ENCODE measurements at places on chromosomes 1 and 21. TPM values are rescaled to one million over a fixed set of nuclear protein-coding genes. Genes with fewer than 3 reads are reported as not detected.

DNA sequence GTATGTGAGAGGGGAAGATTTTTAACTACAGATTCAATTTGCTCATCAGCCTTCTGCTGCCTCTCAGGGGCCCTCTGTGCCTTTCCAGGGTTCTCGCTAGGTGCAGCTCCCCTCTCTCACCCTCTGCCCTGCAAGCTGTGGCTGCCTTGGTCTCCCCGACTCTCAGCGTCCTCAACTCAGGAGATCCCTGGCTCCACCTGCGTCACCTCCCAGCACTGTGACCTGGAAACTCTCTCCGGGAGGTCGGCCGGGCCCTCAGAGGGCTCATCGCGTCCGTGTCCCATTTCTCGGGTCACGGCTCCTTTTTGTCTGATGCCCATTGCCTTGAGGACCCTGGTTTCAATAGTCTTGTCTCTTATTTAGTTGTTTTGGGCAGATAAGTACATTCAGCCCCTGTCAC, 63.5 kb upstream of the ADARB1 start:
- H3K4me1 ChIP-seq: no peaks in the 10 kb centered on the region
- no peak overlapping the region for H3K27ac ChIP-seq

Gene NUP210L
- total RNA-seq: 0.07 TPM

DNA sequence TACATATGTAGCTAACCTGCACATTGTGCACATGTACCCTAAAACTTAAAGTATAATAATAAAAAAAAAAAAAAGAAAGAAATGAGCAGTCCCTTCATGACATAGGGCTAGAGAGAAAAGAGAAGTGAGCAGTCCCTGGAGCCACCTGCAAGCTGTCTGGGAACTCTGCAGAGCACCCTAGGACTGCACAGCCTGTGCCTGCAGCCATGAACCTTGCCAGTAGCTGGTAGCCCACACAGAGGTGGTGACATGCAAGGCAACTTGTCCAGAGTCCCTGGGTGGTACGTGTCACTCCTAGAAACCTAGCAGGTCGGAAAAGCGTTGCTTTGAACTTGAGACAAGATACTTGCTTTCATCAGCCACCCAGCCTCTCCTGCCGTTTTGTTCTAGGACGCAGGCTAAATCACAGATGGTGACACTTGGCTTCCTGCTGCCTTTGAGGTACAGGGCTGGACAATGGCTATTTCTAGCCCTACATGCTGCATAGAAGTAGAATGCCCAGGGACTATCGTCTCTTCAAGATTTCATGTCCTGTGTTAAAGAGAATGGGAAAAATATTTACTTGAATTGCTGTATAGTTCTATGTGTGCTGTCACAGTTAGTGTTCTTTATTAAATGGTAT, 260.9 kb downstream of the LTN1 start:
- H3K4me3 ChIP-seq: no peak overlapping the region
- DNase-seq: no peak
- no peaks in the 10 kb centered on the region for H3K36me3 ChIP-seq
- no peak overlapping the region for H3K27ac ChIP-seq

- H3K4me3 ChIP-seq: no peak overlapping the region
- no peaks in the 10 kb centered on the region for H3K36me3 ChIP-seq
- H3K27me3 ChIP-seq: no peaks in the 10 kb centered on the region
- DNase-seq: no peak
Observed at GRCh38 chr1:56432166-56432971, 147.0 kb downstream of the PLPP3 start.

Gene NID1
- total RNA-seq: 2.6 TPM

DNA sequence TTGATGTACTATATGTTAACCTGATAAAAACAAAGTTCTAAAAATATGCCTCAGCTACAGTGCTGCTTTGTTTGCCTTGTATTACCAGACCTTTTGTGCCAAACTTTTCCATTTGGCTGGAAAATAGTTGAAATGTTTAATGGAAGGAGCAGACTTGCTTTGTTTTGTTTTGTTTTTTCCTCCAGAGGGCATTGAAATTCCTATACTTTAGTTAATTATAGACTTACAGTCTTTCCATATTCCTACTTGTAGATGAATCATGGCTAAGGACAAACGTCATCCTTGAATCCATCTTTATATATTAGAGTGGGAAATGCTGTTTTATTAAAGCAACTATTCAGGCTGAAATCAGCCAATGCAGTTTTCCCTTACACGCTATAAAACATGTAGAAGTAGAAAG, 6.7 kb downstream of the CAP1 start:
- no peak for DNase-seq
- H3K27ac ChIP-seq: peak overlapping the region; percentile 80
- peak overlapping the region; percentile 59 for H3K4me3 ChIP-seq
- H3K36me3 ChIP-seq: peaks cover 17% of the 10 kb centered on the region

Gene POU3F1
- total RNA-seq: 0.17 TPM

Gene COL9A2
- total RNA-seq: 4.3 TPM

DNA sequence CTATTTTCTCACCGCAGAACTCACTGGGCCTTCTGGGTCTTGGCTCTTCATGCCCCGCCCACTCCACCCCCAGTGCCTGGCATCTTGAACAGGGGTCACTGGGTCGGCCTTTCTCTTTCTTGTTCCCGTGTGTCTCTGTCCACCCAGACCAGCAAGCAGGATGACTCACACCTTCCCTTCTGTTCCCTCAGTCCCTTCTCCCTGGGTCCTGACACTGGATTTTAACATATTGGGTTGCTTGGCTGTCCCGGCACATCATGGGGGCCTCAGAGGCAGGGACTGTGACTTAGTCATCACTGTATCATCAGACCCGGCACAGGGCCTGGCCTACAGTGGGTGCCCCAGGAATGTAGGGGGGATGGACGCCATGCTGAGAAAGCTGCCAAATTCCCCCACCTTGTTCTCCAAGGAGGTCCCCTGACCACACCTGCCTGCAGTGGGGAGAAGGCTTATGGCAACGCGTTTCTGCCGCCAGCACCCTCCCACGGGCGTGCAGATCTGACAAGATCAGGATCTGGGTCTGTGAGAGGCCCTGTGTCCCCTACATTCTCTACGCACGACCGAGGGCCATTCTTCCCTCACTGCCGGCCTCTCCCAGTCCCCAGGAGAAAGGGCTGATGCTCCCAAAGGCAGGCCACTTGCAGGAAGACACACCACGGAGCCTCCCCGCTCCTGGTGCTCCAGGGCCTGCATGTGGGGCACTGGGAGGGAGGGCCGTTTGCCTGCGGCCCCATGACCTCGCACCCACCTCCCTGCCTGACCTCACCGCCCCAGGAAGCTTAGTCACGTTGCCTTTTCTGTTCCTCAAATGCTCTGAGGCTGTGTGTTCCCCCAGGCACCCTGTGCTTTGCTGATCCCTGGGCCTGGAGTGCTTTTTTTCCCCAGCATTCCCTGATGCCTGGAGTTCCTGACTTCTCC, 157.2 kb upstream of the TMEM51 start:
- H3K4me3 ChIP-seq: no peak overlapping the region
- peaks cover 3% of the 10 kb centered on the region for H3K4me1 ChIP-seq
- no peak overlapping the region for H3K27ac ChIP-seq
- no peaks in the 10 kb centered on the region for H3K36me3 ChIP-seq
- peaks cover 7% of the 10 kb centered on the region for H3K27me3 ChIP-seq
- no peak for DNase-seq

Gene CFAP107
- not detected for total RNA-seq

- no peaks in the 10 kb centered on the region for H3K27me3 ChIP-seq
- no peak for DNase-seq
- peaks cover 9% of the 10 kb centered on the region for H3K4me1 ChIP-seq
- H3K36me3 ChIP-seq: peaks cover 2% of the 10 kb centered on the region
- H3K27ac ChIP-seq: no peak overlapping the region
Observed at GRCh38 chr1:9366943-9367780, 74.5 kb downstream of the SPSB1 start.

GRCh38 chr1:107198561-107198960, 57.7 kb downstream of the NTNG1 start:
- DNase-seq: no peak
- H3K4me3 ChIP-seq: no peak overlapping the region
- H3K4me1 ChIP-seq: no peaks in the 10 kb centered on the region
- no peaks in the 10 kb centered on the region for H3K36me3 ChIP-seq

- no peak overlapping the region for H3K27ac ChIP-seq
- H3K4me1 ChIP-seq: peaks cover 3% of the 10 kb centered on the region
- peaks cover 92% of the 10 kb centered on the region for H3K27me3 ChIP-seq
- H3K4me3 ChIP-seq: no peak overlapping the region
- no peak for DNase-seq
- H3K36me3 ChIP-seq: peaks cover 7% of the 10 kb centered on the region
Observed at GRCh38 chr1:204960306-204961125, 82.5 kb upstream of the CNTN2 start.

DNA sequence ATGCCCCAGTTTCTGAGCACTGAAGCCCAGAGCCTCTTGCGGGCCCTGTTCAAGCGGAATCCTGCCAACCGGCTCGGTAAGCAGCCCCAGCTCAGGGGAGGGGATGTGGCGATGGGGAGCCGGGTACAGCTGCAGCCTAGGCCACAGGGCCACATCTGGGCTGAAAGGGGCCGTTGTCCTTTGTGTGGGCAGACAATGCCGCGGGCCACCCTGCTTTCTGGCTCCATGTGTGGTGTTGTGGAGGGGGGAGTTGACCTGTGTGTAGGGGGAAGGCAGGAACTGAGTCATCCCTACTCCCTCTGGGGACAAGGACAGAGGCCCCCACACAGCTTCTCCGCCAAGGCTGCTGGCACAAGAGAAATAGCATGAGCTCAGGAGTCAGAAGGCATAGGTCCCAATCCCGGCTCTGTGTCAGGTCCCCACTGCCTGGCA, 26.0 kb downstream of the RPS6KA1 start:
- H3K4me3 ChIP-seq: no peak overlapping the region
- H3K27ac ChIP-seq: peak overlapping the region; percentile 69
- no peak for DNase-seq
- H3K27me3 ChIP-seq: no peaks in the 10 kb centered on the region

DNA sequence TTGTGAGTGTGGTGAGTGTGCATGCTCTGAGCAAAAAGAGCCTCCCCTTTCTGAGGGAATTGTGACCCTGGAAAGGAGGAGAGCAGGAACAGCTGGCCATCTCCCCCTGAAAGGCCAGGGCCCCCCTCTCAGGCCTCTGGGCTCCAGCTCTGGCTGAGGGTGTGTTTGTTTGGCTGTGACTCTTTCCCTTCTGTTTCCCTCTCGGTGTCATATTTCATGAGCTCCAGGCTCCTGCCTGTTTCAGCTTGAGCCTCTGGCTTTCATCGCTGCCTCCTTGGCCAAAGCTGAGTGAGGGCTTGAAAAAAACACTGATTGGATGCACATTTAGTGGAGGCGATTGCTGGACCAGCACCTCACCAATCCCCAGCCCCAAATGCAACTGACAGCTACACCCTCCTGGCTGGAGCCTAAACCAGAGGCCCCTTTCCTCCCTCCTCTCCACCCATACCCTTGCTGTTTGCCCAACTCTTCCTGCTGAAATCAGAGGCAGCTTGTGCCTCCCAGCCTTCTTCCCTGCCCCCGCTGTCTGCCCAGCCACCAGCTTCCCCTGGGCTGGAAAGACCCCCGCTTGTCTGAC, 64.1 kb downstream of the DDR2 start:
- peaks cover 25% of the 10 kb centered on the region for H3K27me3 ChIP-seq
- H3K27ac ChIP-seq: no peak overlapping the region
- H3K4me3 ChIP-seq: no peak overlapping the region

Gene DNM3
- 22.5 TPM for total RNA-seq

GRCh38 chr1:94608142-94608851, 66.7 kb upstream of the F3 start:
- H3K4me3 ChIP-seq: no peak overlapping the region
- peaks cover 13% of the 10 kb centered on the region for H3K27me3 ChIP-seq
- peaks cover 4% of the 10 kb centered on the region for H3K4me1 ChIP-seq
- DNase-seq: no peak

DNA sequence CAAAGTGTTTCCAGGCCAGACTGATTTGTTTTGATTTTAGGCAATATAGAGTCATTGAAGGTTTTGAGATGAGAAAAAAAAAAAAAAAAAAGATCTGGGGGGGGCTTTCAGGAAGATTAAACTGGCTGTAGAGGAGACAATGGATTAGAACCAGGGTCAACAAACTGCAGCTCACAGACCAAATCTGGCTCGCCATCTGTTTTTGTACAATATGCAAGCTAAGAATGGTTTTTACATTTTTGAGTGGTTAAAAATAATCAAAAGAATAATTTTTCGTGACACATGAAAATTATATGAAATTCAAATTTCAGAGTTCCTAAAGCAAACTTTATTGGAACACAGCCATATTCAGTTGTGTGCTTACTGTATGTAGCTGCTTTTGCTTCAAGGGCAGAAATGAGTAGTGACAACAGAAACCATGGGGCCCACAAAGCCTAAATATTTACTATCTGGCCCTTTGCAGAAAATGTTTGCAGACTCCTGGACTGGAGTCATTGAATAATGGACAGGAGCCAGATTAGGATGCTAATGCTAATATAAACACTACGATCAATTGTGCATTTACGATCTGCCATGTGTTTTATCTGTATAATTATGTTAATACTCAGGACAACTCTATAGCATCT, 375.7 kb upstream of the DAB1 start:
- H3K36me3 ChIP-seq: no peaks in the 10 kb centered on the region
- H3K4me3 ChIP-seq: no peak overlapping the region
- no peak for DNase-seq
- H3K4me1 ChIP-seq: no peaks in the 10 kb centered on the region

Data from T-helper 17 cell (primary cell).